Globus pallidus (tissue), 1 donor: ENCODE measurements at places on chromosomes 13 and 19.

- no peak for DNase-seq
Measured at GRCh38 chr13:101059793-101060192, 356.5 kb downstream of the NALCN start.

DNA sequence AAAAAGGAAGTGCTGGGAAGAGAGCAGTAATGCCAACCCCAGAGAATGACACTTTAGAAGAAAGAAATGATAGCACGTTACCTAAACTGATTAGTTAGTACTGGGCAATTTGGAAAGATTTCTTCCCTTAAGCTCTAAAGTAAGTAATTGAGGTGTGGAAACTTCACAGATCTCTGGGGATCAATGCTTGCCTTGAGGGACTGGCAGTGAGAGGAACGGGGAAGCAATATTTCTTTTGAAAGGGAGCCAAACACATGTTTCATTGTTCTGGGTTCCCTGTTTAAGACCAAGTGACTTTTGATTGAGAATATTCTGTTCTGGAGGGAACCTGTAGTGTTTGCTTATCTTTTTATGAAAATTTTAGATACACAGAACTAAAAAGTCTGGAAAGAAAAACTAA lies 190.5 kb downstream of the NDFIP2 start:
- no peak for DNase-seq

DNA sequence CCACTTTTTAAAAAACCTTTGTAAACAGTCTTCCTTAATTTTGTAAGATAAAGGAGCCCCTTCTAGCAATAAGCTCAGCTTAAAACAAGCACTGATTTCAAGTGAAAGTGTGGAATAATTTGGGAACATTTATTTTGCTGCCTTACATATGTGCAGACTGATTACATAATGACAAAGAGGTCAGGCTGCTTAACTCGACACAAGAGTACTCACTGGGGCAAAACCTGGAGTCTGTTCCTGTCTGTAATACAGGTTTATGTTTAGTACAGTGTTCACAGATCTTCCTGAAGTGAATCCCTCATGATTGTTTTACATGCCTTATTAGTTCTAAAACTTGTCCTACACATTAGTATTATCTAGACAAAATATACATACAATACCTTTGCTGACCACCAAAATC lies 609.8 kb downstream of the LMO7 start:
- no peak for DNase-seq

DNA sequence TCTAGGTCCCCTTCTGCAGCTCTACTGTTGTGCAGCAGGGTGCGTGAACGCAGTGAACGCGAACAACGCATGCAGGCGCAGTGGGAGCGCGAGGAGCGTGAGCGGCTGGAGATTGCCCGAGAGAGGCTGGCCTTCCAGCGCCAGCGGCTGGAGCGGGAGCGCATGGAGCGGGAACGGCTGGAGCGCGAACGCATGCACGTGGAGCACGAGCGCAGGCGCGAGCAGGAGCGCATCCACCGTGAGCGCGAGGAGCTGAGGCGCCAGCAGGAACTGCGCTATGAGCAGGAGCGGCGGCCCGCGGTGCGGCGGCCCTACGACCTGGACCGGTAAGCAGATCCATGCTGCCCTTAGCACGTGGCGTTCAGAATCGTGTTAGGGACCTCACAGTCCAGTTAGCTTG lies 18.8 kb downstream of the MICOS13 start:
- DNase-seq = no peak

- no peak for DNase-seq
Measured at GRCh38 chr13:43686557-43686956, 100.2 kb downstream of the ENOX1 start.

DNA sequence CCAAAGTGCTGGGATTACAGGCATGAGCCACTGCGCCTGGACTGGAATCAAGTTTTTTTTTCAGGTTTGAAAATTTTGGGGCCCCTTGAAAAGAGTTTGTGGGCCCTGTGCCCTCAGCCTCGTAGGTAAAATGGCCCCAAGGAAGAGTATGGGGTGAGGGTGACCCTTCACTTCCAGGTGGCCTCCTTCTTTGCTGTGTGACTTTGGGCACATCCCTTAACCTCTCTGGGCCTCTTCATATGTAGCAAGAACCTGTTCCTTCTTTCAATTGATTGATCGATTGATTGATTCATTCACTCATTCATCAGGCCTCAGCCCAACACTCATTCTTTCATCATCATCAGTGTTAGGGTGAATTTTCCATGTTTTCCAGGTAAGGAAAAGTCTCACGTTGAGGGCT lies 3.4 kb upstream of the TMEM221 start:
- no peak for DNase-seq

- no peak for DNase-seq
Measured at GRCh38 chr13:97505017-97505416, 71.0 kb downstream of the RAP2A start.

DNA sequence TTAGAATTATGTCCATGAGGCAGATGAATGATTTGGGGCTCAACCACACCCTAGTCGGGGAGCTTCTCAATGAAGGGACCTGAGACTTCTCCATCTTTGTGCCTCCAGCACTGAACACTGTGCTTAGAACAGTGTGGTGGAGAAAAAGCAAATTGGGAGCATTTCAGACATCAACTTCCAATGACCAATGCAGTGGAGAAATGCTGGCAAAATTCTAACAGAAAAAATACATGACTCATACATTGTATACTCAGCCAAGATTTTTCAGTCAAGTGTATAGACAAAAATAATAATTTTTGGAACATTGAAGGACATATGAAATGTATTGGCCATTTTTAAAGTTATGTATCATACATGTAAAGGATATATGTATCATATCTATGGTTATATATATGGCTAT lies 134.7 kb downstream of the FGF14 start:
- no peak for DNase-seq

DNA sequence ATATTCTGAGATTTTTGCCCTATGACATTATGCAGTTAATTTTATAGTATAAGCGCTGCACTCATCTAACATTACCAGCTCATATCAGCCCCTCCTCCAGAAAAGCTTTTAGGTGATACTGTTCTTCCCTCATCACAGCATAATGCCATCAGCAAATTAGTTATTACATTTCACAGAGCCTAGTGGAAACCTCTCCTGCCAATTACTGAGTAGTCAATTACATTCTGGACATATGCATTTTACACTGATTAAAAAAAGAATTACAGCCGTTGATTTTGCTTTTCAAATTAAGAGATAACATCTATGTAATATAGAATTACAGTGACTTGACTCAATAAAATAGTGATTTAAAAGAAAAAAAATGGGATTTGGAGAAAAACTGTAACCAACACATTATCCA lies 542.1 kb downstream of the UQCRFS1 start:
- DNase-seq = no peak

DNA sequence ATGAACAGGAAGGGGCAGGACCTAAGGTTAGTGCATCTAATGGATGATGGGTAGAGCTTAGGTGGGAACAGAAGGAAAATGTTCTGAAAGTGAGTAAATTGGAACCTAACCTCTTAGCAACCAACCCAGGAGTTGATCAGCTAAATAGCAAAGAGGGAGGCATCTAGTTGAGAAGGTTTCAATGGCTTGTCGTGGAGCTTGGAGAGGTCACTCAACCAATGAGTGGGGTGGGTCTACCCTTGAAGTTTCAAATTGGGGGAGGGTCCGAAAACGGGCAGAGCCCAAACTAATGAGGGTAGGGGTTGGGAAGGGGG lies 5.7 kb upstream of the SHKBP1 start:
- DNase-seq = no peak

GRCh38 chr13:32205431-32206096 lies 109.6 kb downstream of the ZAR1L start:
- no peak for DNase-seq

DNA sequence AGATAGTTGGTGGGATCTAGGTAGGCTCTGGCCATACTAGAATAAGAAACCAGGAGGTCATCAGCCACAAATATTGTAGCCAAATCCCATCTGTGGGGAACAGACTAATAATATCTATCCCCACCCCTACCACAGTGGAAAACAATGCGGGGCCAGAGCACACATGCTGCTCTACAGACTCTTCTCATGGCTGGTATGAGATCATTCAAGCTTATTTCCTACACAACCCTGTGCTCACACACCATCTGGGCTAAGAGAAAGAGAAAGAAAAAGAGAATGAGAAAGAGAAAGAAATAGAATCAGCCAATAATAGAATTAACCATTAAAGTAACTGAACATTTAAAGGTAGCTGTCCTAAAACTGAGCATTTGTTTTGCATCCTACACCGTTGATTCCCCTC lies 1268.4 kb upstream of the SPRY2 start:
- DNase-seq = no peak
